Activated CD4-positive, CD25-positive, alpha-beta regulatory T cell treated with anti-CD3 and anti-CD28 coated beads, Interleukin-2, amount 50 U/mL, for 72 hours (primary cell): ENCODE measurements at places on chromosomes 7 and 10.
A peak's percentile ranks its signal among the peaks of the same experiment; 100 is the strongest.

DNA sequence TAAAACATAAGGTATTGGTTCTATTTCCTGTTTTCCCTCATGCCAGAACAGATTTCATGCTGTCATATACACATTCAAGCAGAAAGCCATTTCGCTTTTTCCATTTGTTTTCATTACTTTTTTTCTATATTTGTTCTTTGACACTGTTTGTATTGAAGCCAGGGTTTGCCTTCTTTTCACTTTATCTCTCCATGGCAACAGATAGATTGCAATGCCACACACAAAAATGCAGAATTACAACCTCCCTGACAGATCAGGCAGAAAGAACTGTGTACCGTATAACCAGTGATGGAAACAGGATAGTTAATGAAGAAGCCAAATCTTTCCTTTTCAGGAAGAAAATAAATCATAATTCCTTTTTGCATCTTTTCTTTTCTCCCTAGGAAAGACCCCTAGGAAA lies 103.0 kb upstream of the PCGF5 start:
- no peak for DNase-seq

- DNase-seq = no peak
Measured at GRCh38 chr10:60566096-60566495, 176.4 kb upstream of the ANK3 start.

DNA sequence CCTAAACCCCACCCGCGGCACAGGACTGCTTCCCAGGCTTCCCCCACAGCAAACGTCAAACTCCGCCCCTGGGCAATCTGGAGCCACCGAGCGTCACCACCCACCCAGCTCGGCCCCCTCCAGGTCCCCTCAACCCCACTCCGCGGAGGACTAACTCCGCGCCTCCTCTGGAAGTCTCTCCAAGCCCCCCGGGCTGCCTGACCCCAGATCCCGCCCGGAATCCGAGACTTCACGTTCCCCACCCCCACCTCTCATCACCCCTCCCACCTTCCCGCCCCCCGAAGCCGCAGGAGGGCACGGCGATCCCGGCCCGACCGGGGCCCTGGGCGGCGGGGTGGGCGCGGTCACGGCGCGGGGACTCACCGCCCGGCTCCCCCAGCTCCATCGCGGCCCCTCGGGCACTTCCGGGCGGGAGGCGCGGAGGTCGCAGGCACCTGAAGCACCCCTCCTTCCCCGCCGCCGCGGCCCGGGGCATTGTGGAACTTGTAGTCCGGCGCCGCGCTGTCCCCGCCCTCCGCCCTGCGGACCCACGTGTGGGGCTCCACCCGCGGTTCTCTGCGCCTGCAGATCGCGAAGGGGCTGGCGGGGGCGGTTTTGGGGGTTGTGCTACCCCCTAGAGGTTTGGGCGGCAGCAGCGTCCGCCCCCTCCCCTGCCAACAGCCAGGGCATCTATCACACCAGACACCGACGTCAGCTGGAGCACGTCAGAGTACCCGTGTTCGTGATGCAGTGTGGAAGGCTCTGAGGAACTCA lies at the start of gene TMUB1:
TMUB1 (minus strand) TSS at position 423 of the 753 bp plus-strand sequence. CDS start 930 bp downstream, outside the sequence.
- DNase-seq = peak; percentile 82

- DNase-seq = no peak
Measured at GRCh38 chr10:130573446-130573845, 437.3 kb downstream of the GLRX3 start.

DNA sequence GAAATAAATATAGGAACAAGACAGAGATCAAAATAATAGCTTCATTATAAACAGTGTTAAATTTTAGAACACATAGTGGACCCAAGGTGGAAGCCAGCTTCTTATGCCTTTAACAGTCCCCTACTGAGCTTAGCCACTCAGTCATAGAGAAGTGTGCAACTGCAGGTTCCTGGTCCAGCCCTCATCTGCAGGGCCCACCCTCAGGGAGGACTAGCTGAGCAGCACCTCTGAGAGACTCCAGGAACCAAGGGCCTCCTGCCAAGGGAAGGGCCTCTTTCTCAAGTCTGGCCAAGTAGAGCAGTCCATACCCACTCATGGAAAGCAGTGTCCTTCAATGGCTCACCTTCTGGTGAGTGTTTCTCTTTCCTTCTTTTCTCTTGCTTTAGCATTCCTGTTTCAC lies 173.7 kb upstream of the PRPS1L1 start:
- DNase-seq = no peak

DNA sequence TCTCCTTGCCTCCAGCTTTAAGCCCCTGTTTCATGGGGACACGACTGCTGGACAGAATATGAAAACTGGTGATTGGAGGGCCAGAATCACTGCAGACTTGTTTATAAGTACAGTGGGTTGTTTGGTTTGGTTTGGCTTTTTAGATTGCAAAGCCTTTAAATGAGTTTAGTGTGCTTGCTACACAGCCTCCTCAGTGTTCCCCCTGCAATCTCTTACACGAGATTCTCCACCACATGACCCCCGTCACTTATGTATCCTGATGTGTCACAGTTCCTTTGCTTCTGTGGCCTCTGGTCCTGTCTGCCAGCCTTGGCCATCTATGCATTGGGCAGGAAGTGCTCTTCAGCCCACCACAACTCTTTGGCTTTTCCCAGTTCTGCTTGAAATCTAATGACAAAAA lies 103.7 kb upstream of the ANKRD1 start:
- DNase-seq = no peak

DNA sequence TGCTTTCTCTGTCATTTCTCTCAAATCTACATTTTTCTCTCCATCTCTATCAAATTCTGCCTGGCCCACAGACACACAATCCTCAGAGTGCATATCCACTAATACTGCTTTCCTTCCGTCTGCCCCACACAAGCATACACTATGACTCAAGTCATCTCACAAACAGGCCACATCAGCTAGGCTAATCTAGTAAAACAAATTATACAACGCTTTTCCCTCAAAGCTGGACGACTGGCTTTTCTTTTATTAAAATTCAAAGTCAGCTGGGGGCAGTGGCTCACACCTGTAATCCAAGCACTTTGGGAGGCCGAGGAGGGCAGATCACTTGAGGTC lies 161.1 kb downstream of the FAM107B start:
- no peak for DNase-seq

DNA sequence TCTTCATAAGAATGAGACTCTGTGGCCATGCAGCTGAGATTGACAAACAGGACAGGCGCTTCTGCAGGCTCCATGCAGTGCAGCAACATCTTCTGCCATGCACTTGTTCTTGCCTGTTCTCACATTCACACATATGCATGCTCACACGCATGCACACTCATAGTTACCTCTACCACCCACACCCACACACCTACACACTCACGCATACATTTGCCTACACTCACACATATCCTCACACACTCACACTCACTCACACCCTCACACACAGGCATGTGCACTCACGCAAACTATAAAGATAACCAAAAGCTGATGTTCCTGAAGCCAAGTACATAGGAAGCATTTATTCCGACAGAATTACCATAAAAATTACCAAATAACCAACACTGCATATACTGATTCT lies 15.7 kb downstream of the GLI3 start:
- no peak for DNase-seq

DNA sequence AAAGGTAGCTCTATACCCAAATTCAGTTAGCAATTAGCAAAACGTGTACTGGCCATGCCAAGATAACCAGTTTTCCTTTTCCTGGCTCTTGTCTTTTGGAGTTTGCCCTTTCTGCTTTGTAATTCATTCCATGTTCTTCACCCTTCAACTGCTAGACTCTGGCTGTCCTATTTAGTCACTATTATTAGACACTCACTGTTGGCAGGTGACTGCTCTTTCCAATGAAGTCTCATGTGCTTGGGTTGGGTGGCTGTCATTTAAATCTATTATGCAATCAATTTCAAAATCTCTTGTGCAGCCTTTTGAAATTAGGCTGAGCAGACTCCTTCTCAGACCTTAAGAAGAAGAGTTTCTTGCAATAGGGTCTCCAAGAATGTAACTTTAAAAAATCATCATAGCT lies 266.5 kb downstream of the GPR158 start:
- DNase-seq = no peak

GRCh38 chr10:52525761-52526160 lies 211.7 kb downstream of the DKK1 start:
- DNase-seq = no peak

DNA sequence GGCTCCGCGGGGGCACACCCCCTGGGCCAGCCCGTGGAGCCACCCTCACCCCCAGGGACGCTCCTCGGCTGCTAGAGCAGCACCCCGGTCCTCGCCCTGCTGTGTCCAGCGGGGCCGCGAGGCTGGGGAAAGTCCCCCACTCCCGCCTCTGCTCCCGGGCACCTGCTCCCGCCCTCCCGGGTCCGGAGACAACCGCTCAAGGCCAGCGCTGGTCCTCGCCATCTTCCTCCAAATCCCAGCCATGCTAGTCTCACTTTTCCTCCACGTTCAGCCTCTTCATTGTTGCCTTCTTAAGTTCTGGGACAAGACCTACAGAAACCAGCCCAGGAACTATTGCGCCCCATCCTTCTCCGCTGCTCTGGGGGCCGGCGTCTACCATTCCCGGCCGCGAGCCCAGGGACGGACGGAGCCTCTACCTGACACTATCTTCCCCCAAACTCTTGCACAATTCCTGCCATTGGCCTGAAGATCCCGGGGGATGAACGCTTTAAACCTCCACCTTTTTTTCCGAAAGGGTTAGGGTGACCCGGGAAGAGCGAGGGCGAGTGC lies 4.8 kb upstream of the KCP start:
- DNase-seq = peak; percentile 30

- DNase-seq = no peak
Measured at GRCh38 chr10:131519723-131520605, 208.4 kb upstream of the TCERG1L start.

- DNase-seq = no peak
Measured at GRCh38 chr7:152601305-152601798, 74.6 kb downstream of the XRCC2 start.

DNA sequence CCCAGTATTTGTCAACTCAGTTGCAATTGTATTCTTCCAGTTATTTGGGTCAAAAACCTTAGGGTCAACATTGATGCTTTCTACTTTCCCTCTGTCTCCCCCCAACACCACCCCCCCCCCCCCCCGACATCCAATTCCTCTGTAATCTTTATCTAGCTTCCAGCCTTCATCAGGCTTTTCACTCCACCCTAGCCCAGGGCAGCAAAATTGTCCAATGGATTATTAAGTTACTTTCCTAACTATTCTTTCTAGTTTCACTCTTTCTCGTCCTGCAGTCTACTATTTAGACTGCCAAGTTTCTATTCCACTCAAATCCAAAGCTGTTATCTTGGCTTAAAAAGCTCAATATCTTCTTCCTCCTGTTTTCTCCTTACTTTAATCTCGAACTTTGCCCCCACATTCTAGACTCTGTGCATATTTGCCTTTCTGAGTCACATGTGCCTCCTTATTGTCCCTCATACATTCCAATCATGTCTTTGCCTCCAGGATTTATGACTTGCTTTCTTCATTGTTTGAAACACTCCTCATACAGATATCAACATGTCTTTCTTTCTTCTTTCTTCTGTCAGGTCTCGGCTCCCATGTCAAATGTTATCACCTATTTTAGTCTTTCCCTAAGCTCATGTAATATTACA lies 196.6 kb upstream of the TMEM196 start:
- no peak for DNase-seq

- DNase-seq = no peak
Measured at GRCh38 chr10:119415536-119416503, 126.7 kb downstream of the RGS10 start.

- DNase-seq = no peak
Measured at GRCh38 chr7:17598846-17599245, 300.4 kb downstream of the AHR start.

GRCh38 chr10:16195178-16195769 lies 241.5 kb upstream of the PTER start:
- DNase-seq = no peak

GRCh38 chr7:133353775-133354174 lies 100.9 kb downstream of the EXOC4 start:
- no peak for DNase-seq

GRCh38 chr10:12719365-12719764 lies 282.1 kb downstream of the CCDC3 start:
- no peak for DNase-seq

DNA sequence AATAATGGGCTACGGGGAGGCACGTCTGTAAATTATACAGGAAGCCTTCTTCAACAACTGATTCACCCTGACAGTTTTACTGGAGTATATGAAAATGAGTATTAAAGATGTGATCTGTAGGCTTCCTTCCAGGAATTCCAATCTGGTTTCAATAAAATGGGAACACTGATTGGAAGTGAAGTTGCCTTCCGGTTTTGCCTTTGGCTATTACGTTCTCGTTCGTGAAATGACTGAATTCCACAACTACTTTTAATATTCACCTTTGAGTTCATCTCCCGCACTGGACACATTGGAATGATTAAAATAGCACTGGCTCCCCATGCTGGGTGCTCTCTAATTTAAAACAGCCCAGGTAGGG lies 350.1 kb upstream of the MKI67 start:
- no peak for DNase-seq

GRCh38 chr7:83271212-83272099 lies 108.8 kb upstream of the PCLO start:
- no peak for DNase-seq

DNA sequence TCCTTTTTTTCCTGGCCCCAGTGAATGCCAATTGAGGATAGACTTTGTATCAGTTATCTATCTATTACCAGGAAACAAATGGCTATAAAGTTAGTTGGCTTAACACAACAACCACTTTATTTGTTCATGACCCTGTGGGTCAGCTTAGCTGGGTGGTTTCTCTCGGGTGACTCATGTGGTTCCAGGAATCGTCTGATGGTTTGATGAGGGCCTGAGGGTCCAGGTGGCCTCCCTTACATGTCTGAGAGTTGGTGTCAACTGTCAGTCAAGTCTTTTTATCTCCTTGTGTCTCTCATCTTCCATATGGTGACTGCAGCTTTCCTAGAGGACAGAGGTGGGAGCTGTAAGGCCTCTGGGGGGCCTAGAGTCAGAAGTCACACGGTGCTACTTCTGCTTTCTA lies 15.3 kb upstream of the MAPK8 start:
- no peak for DNase-seq

GRCh38 chr7:7384228-7384627 lies 151.4 kb downstream of the COL28A1 start:
- DNase-seq = no peak

DNA sequence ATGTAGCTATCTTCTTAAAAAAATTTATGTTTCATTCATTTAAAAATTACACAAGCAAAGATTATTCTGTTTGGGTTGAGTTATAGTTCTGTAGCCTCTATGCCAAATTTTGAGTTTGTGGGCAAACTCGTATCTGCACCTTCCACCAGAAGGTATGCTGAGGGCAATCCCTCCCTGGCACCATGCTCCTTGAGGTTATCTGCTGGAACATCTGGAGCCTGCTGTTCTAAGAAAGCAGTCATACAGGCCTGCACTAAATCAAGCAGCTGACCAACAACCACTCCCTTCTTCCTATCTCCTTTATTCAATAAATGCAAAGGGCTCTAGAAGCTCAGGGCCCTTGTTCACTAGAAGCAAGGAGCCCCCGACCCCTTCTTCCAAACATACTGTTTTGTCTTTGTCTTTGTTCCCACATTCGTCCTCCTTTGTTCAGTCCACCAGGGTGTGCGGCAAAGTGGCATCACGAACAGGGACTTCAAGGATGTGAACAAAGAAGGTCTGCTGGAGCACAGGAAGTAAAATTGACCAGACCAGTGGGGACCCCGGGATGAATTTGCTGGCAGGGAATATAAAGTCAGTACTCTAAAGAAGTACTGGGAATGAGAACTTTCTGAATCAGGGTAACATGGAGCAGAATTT lies 36.4 kb downstream of the OR13A1 start:
- no peak for DNase-seq
